ENCODE measurements at places on chromosomes 5 and 9.

GRCh38 chr5:56950626-56951125 lies 1.2 kb downstream of the MIER3 start:
- peak; percentile 36 for DNase-seq

DNA sequence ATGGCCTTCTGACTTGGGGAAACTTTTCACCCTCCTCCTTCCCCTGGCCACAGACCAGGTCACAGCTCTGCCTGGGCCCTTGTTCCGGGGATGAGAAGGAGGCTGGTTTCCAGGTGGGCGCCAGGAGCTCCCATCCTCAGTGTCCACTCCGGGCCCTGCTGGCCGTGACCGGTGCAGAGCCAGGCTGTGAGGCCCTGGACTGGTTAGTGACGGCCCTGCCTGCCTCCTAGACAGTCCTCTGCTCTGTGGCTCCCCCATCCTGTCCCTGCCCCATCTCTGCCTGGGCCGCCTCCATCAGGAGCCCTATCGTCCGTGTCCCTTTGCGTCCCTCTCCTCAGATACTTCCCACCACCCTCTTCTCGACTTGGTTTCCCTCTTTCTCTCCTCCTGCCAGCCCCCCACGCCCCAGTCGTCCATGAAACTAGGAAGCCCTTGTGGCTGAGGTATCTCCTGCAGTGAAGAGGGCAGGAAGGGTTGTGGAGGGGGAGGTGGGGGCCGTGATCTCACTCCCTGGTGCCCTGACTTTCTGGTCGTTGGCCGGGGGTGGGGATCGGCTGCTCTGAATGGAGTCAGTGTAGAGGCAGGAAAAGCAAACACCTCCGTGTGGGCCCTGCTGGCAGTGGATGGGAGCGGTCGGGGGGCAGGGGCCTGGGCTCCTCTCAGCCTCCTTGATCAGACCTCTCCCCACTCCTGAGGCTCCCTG lies 15.4 kb upstream of the CERCAM start:
- no peak for DNase-seq

GRCh38 chr9:129400971-129401622 lies 219.8 kb downstream of the C9orf50 start:
- no peak for DNase-seq

DNA sequence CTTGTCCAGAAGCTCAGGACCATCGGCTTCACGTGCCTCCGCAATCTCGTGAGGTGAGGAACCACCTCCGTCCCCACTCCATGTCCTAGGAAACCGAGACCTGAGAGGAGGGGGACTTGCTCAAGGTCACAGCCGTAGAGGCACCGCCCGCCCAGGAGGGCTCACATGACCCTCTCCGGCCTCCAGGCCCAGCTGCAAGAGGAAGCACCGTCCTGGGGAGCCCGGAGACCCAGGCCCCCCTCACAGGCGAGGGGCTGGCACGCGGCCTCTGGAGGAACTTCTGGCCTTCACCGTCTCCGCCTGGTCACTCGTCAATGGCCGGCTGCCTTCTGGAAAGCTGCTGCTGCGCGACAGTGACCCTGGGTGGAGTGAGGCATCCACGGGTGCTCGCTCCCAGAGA lies 24.2 kb downstream of the FAM78A start:
- DNase-seq, result peak; percentile 22

DNA sequence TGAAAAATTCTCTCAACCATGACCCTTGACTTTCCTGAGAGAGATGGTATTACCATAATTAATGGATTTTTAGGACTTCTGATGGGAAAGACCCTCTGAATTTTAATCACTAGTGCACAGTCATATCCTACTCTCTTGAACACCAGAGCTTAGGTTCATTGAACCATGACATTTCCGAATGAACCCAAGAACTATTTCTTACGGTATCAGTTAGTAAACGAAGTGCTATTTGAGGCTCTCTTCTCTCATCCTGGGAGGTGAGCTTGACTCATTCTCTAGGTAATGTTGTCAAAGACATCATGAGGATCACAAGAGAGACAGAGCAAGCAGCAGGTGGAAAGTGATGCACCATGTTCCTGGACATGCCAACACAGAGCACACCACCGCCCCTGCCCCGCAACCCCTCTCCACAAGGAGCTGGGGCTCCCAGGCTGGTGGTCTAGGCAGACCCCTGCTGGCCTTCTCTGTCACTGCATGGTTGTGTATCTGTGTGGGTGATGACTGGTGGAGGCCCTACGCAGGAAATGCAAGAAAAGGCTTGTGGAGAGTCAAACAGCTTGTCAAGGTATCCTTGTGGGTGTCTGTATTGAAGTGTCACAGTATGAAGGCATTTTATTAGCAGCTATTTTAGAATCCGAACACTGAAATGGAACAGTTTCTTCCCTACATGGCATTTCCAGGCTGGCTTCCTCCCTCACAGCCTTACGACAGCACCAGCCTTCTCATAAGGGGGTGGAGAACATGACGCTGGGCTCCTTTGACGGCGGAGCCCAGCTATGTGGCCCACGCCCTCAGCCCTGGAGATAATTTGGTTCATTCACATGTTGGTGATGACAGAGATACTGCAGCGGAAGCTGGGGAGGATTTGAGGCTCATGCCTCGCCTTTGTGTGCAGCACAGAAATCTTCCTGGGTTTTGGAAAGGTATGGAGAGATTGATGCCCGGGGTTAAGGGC lies 297.6 kb downstream of the NTRK2 start:
- no peak for DNase-seq

DNA sequence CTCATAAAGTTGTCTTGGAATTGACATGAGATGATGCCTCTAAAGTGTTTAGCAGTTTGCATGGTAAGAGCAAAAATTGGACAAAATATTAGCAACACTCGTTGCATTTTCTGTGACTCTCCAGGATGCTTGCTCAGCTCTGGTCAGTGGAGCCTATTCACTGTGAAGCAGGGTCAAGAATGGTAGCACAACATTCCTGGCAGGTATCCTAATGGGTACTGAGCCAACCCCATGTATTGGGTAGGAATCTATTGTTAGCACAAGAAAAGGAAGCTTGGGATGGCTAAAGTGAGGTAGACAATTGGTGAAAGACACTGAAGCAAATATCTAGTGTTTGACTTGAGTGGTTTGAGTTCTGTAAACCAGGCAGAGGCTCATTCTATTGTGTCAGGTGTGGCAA lies 10.4 kb upstream of the ACTBL2 start:
- no peak for DNase-seq

DNA sequence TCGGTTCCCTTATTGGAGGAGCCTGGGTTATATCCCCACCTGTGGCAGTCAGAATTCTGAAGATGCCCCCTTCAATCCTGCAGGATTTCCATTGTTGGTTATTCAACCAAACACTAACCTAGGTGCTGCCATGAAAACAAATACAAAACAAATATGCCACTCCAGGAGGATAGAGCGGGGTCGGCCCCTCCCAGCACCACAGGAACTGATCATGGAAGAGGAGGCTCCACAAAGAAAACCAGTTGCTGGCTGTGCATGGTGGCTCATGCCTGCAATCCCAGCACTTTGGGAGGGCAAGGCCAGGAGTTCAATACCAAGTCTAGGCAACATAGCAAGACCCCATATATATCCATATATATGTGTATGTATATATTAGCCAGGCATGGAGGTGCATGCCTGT lies 13.2 kb upstream of the ADGRD2 start:
- no peak for DNase-seq

DNA sequence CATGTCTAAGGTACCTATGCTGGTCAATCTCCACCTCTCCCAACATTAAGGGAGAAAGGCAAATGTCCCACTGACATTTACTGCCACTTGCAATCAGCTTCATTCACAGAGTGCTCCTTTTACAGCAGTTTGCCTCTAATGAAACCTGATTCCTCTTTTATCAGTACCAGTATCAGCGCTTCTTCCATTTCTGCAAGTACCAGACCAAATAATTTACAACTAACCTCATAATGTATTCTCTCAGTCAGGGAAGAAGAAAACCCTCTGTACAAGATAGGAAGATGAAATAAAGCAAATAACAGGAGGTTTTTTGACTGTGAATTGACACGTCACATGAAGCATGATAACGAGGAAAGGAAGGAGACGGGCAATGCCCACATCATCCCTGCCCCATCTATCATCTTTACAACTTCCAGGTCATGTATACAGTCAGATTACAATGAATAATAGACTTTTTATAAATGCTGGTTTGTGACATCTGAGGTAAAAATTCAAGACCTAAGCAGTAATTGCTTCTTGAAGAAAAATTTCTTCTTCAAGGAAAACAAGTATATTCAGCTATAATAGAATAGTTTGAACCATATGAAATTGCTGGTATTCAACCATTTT lies 21.9 kb downstream of the ABITRAM start:
- DNase-seq, result no peak

DNA sequence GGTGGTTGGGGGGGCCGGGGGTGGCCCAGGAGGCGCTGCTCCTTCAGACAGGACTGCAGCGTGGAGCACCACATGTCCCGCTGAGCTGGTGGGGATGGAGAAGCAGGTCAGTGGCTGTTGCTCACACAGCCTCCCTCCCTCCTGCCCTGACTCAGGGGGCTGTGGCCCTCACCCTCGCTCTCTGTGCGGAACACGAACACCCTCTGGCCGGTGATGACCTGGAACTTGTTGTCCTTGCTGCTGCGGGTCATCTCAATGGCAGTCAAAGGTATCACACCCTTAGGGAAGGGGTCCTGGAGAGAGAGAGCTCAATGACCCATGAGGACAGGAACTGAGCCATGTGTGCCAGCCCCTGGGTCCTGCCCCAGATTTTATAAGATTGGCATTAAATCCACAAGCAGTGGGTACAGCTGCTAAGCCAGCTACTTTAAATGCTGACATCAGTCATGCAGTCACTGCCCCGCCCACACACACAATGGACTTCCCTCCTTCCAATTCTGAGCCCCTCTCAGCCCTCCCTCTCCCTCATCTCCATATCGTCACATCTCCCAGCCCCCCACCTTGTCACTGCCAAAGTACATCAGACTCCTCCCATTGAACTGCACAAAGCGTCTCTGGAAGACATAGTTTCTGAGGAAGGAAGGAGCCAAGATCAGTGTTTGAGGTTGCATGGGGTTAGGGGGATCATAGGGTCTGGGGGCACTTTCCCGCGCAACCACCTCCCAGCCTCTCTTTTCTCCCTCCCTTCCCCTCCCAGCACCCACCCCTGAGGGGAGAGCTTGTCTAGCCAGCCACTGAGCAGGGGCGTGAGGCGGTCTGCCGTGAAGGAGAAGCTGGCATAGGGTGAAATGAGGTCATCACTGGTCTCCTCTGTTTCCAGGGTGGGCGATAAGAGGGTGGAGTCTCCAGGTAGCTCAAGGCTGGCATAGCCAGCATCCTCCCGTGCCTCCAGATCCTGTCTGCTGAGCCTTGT lies 8.9 kb downstream of the ARAP3 start:
- no peak for DNase-seq

GRCh38 chr9:136564379-136564988 lies 18.6 kb upstream of the NOTCH1 start:
- DNase-seq, result peak; percentile 99

DNA sequence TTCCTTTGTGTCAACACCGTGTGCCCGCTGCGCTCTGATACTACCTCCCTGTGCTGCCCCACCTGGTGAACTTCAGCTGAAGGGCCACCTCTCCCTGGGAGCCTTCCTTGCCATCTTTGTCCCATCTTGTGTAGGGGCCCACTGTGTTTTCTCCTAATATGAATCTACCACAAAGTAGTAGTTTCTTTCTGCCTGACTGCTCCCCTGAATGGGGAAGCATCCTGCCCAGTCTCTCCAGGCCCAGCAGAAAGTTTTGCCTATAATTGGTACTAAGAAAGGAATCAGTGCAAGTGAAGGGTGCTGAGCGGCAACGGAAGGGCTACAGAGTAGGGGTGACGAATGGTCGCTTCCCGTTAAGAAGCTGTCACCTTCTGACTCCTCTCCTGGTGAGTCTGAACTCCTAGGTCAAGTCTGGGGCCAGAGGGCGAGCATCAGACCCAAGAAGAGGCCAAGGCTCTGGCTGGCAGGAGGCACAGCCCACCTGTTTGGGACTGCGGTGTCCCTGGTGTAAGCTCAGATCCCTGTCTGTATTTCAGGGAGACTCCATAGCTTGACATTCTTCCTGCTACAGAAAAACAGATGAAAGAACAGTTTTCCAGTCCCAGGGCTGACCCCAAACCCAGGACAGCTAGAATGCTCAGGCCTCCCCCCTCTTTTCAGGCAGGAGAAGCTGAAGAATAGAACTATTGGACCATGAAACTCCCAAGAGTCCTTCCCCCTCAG lies 24.1 kb downstream of the WWC1 start:
- no peak for DNase-seq

- DNase-seq, result no peak
Measured at GRCh38 chr5:135327429-135328127, 71.5 kb downstream of the MACROH2A1 start.

DNA sequence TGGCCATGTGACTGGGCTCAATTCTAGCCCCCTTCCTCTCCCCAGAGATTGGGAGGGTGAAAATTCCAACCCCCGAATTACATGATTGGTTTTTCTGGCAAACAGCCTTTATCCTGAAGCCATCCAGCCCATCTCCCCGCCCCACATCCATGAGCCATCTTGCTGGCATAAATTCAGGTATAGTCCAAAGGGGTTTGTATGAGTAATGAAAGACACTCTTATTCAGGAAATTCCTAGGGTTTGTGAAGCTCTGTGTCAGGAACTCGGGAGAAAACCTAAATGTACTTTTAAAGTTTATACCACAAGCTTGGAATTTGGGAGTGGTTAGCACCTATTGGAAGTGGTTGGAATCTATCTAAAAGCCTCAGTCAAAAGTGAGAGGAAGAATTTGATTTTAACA lies 80.6 kb upstream of the SIMC1 start:
- DNase-seq, result no peak

- DNase-seq, result no peak
Measured at GRCh38 chr9:106731910-106732309, 131.1 kb upstream of the ZNF462 start.

DNA sequence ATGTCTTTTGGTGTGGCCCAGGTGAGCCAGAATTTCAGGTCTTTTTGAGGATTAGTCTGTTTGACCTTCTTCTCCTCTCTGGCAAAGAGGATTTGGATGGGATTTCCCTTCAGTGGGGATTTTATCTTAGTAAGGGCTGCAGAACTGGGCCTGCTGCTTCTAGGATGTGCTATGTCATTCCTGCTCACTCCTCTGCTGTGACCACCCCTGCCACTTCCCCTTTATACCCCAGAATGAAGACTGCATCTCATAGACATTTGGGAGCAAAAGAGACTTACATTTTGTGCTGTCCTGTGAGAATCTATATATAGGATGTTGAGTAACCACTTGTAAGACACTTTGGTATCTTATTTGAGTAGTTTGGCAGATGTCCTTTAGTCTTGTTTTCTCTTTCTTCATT lies 76.2 kb downstream of the ARHGAP26 start:
- DNase-seq, result peak; percentile 72

DNA sequence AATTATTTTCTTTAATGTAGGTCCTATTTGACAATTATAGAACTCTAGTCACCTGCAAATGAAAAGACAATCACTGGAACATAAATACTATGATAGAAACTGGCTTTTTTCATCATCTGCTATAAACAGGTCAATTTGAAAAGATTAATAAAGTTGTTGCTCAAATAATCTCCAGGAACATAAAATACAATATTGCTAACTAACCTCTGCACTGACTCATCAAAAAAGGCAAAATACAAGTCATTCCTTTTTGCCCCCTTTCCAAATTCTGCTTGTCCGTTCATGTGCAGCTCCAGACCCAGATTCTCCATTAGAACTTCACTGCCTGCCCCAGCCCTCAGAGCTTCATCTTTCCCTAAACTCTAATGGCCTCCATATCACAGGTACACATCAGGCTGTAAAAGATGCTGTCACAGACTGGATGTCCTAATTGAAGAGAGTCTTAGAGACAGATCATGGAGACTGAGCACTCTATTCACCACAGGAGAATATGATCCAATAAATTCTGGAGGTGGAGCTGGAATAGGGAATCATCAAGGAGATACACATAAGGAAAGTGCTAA lies 1.6 kb downstream of the DCTN4 start:
- DNase-seq, result no peak

Data from inflammatory macrophage treated with lipopolysaccharide for 4 hours (primary cell).